Hindlimb muscle (tissue), 1 donor: ENCODE measurements at places on chromosomes 1 and 21.
A peak's percentile ranks its signal among the peaks of the same experiment; 100 is the strongest.

DNA sequence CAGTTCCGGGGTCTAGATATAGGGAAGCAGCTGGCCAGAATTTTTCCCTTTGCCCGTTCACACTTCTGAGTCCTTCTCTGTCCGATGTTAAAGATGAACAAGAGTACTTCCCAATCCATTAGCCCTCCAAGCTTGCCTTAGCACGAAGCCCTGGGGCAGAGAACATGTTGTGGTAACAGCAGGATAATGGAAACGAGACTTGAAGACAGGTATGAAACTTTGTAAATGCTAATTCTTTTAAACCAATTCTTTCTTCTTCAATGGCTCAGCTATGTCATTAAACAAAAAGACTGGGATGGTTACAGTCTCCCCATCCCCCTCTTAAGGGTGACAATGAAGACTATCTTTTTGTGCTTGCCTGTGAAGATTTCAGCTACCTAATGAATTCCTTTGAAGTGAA lies 218.5 kb downstream of the PLA2G4A start:
- DNase-seq: no peak

- DNase-seq: no peak
These were observed 7.5 kb downstream of the PFKFB2 start for GRCh38 chr1:207060596-207060995.

- peak; percentile 59 for DNase-seq
These were observed 42.8 kb upstream of the ENAH start for GRCh38 chr1:225695578-225696337.

GRCh38 chr1:1240822-1241587 lies 5.5 kb downstream of the C1QTNF12 start:
- no peak for DNase-seq
